ENCODE measurements at places on chromosomes 16 and 17. TPM values are rescaled to one million over a fixed set of nuclear protein-coding genes. Genes with fewer than 3 reads are reported as not detected.
A peak's percentile ranks its signal among the peaks of the same experiment; 100 is the strongest.

GRCh38 chr17:46878055-46878454, 26.7 kb downstream of the WNT9B start:
- no peak overlapping the region for H3K4me3 ChIP-seq
- H3K27ac ChIP-seq: no peak overlapping the region
- H3K36me3 ChIP-seq: no peaks in the 10 kb centered on the region
- DNase-seq: no peak

The PPP1R27 gene
- 0.21 TPM for polyA plus RNA-seq

DNA sequence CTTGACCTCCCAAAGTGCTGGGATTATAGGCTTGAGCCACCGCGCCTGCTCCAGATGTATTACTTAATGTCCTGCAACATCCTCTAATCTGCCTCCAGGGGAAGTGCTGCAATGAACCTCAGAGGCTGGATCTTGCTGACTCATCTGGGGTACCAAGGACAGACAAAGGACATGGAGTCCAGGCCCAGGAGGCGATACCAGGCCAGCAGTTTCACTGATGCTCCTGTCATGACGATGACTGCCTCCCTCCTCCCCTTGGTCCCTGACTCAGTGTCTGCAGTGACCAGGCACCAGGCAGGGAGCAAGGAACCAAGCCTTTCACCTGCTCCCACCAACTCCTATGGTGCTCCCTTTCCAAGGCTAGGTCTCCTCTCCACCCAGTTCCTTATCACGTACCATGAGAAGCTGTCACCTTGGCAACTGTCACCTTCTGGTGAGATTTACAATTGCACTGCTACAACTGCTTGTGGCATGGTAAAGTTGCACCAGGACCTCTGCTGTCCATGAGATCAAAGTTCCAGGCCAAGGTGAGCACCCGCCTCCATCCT, 21.6 kb upstream of the PHOSPHO1 start:
- no peaks in the 10 kb centered on the region for H3K36me3 ChIP-seq
- peak; percentile 37 for DNase-seq
- H3K27ac ChIP-seq: no peak overlapping the region
- no peaks in the 10 kb centered on the region for H3K4me1 ChIP-seq
- no peak overlapping the region for H3K4me3 ChIP-seq
- no peaks in the 10 kb centered on the region for H3K27me3 ChIP-seq

GRCh38 chr16:59216291-59216690, 482.2 kb upstream of the GOT2 start:
- H3K36me3 ChIP-seq: no peaks in the 10 kb centered on the region
- H3K4me3 ChIP-seq: no peak overlapping the region
- no peaks in the 10 kb centered on the region for H3K4me1 ChIP-seq
- no peaks in the 10 kb centered on the region for H3K27me3 ChIP-seq
- H3K27ac ChIP-seq: no peak overlapping the region

GRCh38 chr16:65783709-65784474, 582.6 kb upstream of the CDH5 start:
- H3K27ac ChIP-seq: no peak overlapping the region
- no peaks in the 10 kb centered on the region for H3K4me1 ChIP-seq
- DNase-seq: no peak
- no peak overlapping the region for H3K4me3 ChIP-seq
- no peaks in the 10 kb centered on the region for H3K36me3 ChIP-seq
- H3K27me3 ChIP-seq: no peaks in the 10 kb centered on the region

- peaks cover 10% of the 10 kb centered on the region for H3K4me1 ChIP-seq
- no peak for DNase-seq
- H3K4me3 ChIP-seq: no peak overlapping the region
- no peaks in the 10 kb centered on the region for H3K27me3 ChIP-seq
These were observed 23.2 kb upstream of the ARHGAP17 start for GRCh38 chr16:25038239-25038954.

The PHF12 gene
- 27.7 TPM for polyA plus RNA-seq

GRCh38 chr17:61579961-61580360, 11.1 kb downstream of the NACA2 start:
- peaks cover 7% of the 10 kb centered on the region for H3K27me3 ChIP-seq
- H3K27ac ChIP-seq: no peak overlapping the region
- DNase-seq: no peak
- H3K36me3 ChIP-seq: no peaks in the 10 kb centered on the region
- no peak overlapping the region for H3K4me3 ChIP-seq
